ENCODE measurements at places on chromosomes 7 and 10. TPM values are rescaled to one million over a fixed set of nuclear protein-coding genes. Genes with fewer than 3 reads are reported as not detected.
A peak's percentile ranks its signal among the peaks of the same experiment; 100 is the strongest.

OR2A42 gene
- 0.11 TPM for total RNA-seq

FZD8 gene
- 3.8 TPM for total RNA-seq

GRCh38 chr10:11057448-11057847 is 39.8 kb downstream of the CELF2 start:
- H3K27me3 ChIP-seq = no peaks in the 10 kb centered on the region
- no peak overlapping the region for H3K27ac ChIP-seq
- no peak overlapping the region for H3K4me3 ChIP-seq
- no peaks in the 10 kb centered on the region for H3K36me3 ChIP-seq
- no peak for DNase-seq

C10orf67 gene
- not detected for total RNA-seq

HEPACAM2 gene
- total RNA-seq = 0.23 TPM

TSPAN12 gene
- 49.5 TPM for total RNA-seq

DNA sequence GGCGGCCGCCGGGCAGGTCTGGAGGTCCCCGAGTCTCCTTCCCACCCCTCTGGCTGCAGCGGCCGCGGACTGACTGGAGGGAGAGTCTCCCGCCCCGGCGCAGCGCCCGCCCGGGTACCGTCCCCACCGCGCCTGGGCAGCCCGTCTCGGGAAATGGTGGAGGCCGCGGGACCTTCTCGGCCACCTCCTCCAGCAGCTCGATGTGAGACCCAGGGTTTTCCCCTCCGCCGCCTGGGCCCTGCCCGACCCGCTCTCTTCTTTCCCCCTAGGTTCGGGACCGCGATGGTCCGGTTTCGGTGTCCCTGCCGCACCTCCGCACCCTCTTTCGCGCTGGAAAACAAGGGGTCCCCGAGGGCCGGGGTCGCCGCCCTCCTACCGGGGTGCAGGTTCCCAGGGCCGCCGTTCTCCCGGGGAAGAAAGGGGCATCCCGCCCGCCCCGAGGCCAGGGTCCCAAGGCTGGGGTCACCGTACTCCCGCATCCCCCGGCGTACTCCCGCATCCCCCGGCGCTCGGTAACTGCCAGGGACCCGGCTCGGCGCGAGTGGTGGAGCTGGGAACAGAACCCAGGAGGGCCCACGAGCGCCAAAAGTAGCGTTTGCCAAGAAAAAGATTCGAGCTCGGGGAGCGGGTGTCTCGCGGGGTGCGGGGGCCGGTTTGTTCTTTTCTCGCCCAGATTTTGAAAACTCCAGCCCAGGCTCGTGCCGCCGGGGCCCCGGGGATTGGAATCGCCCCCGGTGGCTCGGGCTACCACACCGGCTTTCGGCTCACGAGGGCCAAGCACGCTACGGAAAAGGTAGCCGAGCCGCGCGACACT is 3.4 kb downstream of the TNRC18 start:
- peak overlapping the region; percentile 35 for H3K4me3 ChIP-seq
- H3K36me3 ChIP-seq = no peaks in the 10 kb centered on the region
- peak overlapping the region; percentile 96 for H3K27ac ChIP-seq
- H3K27me3 ChIP-seq = no peaks in the 10 kb centered on the region
- DNase-seq = no peak

GRCh38 chr7:19558527-19558926 is 150.3 kb downstream of the POLR1F start:
- H3K4me3 ChIP-seq = no peak overlapping the region
- no peaks in the 10 kb centered on the region for H3K27me3 ChIP-seq
- H3K4me1 ChIP-seq = no peaks in the 10 kb centered on the region
- no peaks in the 10 kb centered on the region for H3K36me3 ChIP-seq

DNA sequence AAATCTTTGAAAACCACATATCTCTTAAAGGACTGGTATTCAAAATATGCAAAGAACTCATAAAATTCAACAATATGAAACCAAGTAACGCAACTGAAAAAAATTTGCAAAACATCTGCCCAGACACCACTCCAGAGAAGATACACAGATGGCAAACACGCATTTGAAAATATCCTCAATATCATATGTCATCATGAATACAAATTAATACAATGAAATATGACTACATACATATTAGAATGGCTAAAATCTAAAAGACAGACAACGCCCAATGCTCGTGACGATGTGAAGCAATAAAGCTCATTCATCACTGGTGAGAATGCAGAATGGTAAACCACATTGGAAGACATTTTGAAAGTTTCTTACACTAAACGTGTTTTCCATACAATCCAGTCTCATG is 770.1 kb upstream of the CELF2 start:
- H3K27ac ChIP-seq = no peak overlapping the region
- no peaks in the 10 kb centered on the region for H3K36me3 ChIP-seq
- no peak overlapping the region for H3K4me3 ChIP-seq
- no peaks in the 10 kb centered on the region for H3K4me1 ChIP-seq
- no peak for DNase-seq
- H3K27me3 ChIP-seq = no peaks in the 10 kb centered on the region

INA gene
- total RNA-seq = 8.0 TPM

GRCh38 chr10:103921248-103921647 is 3.3 kb upstream of the STN1 start:
- peaks cover 17% of the 10 kb centered on the region for H3K4me1 ChIP-seq
- H3K36me3 ChIP-seq = no peaks in the 10 kb centered on the region

UNC5B gene
- 18.4 TPM for total RNA-seq

GRCh38 chr10:88152728-88153133 is 289.3 kb downstream of the PTEN start:
- peak; percentile 35 for DNase-seq
- H3K36me3 ChIP-seq = no peaks in the 10 kb centered on the region
- H3K4me3 ChIP-seq = no peak overlapping the region
- H3K27ac ChIP-seq = no peak overlapping the region
- H3K4me1 ChIP-seq = peaks cover 4% of the 10 kb centered on the region

DNA sequence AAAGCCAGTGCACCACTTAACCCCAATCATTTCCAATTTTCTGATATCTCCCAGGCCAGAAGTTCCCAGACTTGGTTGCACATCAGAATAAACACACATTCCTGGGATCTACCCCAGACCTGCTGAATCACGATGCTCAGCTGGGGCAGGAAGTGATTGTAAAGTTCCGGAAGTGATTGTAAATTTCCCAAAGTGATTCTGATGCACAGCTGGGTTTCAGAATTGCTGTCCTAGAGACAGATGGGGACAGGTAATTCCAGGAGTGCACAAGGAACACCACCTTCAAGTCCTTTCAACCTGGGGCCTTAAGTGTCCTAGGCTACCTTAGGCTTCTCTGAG is 104.2 kb upstream of the EEPD1 start:
- H3K4me1 ChIP-seq = no peaks in the 10 kb centered on the region
- H3K36me3 ChIP-seq = no peaks in the 10 kb centered on the region
- H3K27ac ChIP-seq = no peak overlapping the region
- no peak overlapping the region for H3K4me3 ChIP-seq

DNA sequence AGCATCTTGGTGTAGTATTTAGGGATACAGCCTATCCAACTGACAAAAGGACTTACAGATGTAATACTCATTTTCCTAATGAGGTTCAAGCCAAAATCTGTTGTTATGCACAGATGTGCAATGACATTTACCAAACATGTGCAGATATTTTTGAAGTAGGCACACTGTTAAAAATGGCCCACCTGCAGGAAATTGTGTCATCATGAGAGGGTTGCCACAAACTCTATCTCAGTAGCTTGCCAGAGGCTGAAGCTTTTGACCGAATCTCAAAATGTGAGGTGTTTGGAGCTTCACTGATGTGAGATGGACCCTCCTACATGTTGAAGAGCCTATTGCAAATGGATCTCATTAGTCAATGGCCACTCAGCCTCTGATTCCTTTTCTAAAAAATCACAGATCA is 89.7 kb upstream of the CSTF2T start:
- H3K27ac ChIP-seq = no peak overlapping the region
- H3K4me3 ChIP-seq = no peak overlapping the region
- H3K36me3 ChIP-seq = no peaks in the 10 kb centered on the region

SCIN gene
- 0.69 TPM for total RNA-seq

- DNase-seq = peak; percentile 10
- H3K36me3 ChIP-seq = no peaks in the 10 kb centered on the region
- no peak overlapping the region for H3K4me3 ChIP-seq
- H3K4me1 ChIP-seq = peaks cover 13% of the 10 kb centered on the region
These were observed 171.8 kb downstream of the NEURL1 start for GRCh38 chr10:103665162-103665889.

- H3K36me3 ChIP-seq = no peaks in the 10 kb centered on the region
- no peaks in the 10 kb centered on the region for H3K27me3 ChIP-seq
- H3K4me3 ChIP-seq = no peak overlapping the region
- DNase-seq = no peak
- H3K27ac ChIP-seq = no peak overlapping the region
- H3K4me1 ChIP-seq = peaks cover 3% of the 10 kb centered on the region
These were observed 4.2 kb downstream of the INHBA start for GRCh38 chr7:41698726-41699125.

GRCh38 chr10:100534726-100535125 is 1.0 kb upstream of the HIF1AN start:
- no peaks in the 10 kb centered on the region for H3K36me3 ChIP-seq
- peaks cover 32% of the 10 kb centered on the region for H3K4me1 ChIP-seq
- no peaks in the 10 kb centered on the region for H3K27me3 ChIP-seq
- no peak for DNase-seq

DNA sequence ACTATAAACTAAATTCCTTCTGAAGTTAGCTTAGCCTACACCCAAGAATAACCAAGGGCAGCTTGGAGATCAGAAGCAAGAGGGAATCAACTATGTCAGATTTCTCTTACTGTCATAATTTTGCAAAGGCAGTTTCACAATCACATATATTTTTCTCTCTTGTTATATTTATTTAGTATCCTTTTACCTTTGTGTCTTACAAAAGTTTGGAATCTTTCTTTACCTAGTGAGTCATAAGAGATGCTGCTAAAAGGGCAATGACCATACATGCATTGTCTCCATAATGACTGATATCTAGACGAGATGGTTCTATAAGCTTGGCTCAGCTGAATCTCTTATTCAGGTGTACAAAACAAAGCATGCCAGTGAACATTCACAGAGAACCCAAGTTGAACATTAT is 61.1 kb downstream of the PPP1R17 start:
- H3K4me3 ChIP-seq = no peak overlapping the region
- no peak for DNase-seq
- H3K27me3 ChIP-seq = no peaks in the 10 kb centered on the region
- no peaks in the 10 kb centered on the region for H3K4me1 ChIP-seq
- H3K27ac ChIP-seq = no peak overlapping the region
- no peaks in the 10 kb centered on the region for H3K36me3 ChIP-seq

DNA sequence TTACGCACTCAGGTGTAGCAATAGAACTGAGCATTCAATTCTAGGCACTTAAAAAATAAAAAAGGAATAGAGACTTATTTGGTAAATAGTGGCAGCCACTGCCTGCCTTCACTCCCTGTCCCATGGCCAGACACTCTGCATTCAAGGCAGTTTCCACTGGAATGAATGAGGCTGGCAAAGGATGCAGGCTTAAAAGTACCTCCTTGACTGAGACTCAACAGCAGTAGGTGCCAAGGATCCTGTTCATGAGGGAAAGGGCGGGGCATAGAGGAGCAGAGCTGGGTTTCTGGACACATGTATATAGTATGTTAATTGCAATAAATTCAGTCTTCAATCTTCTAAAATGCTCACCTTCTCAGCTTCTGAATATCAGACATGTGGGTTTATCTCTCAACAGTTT is 242.6 kb downstream of the PHF14 start:
- no peaks in the 10 kb centered on the region for H3K4me1 ChIP-seq
- no peaks in the 10 kb centered on the region for H3K36me3 ChIP-seq
- no peak overlapping the region for H3K27ac ChIP-seq
- no peaks in the 10 kb centered on the region for H3K27me3 ChIP-seq
